Neural progenitor cell (in vitro differentiated cells): ENCODE measurements at places on chromosomes 16 and 17.

- no peaks in the 10 kb centered on the region for H3K4me1 ChIP-seq
- no peak overlapping the region for H3K4me3 ChIP-seq
- no peak overlapping the region for H3K27ac ChIP-seq
- DNase-seq, result no peak
- H3K27me3 ChIP-seq, result no peaks in the 10 kb centered on the region
These were observed 34.5 kb upstream of the TEX2 start for GRCh38 chr17:64297467-64298088.

- H3K4me1 ChIP-seq, result no peaks in the 10 kb centered on the region
- no peaks in the 10 kb centered on the region for H3K36me3 ChIP-seq
- no peak for DNase-seq
- no peaks in the 10 kb centered on the region for H3K27me3 ChIP-seq
These were observed 512 bp downstream of the PMM2 start for GRCh38 chr16:8798174-8798527.

- H3K4me3 ChIP-seq, result no peak overlapping the region
- H3K36me3 ChIP-seq, result no peaks in the 10 kb centered on the region
- H3K27ac ChIP-seq, result no peak overlapping the region
- no peaks in the 10 kb centered on the region for H3K27me3 ChIP-seq
These were observed 103.2 kb upstream of the SDK2 start for GRCh38 chr17:73747221-73748002.

DNA sequence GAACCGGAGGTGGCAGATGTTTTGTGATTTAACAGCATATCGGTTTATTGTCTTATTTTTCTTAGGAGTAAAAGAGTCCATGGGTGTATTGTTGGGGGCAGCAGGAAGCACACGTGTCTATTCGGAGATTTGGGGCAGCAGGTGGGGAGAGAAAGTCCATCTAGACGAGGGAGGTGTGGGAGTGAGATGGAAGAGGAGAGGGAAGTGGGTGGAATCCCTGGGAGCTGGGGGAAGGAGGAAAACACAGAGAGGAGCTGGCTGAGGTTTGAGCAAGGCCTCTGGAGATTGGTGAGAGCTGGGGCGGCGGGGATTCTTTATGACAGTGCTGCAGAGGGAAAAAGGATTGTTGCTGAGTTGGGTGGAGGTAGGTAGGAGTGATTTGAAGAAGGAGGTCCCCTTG lies 72.1 kb downstream of the PRKCB start:
- H3K4me1 ChIP-seq, result peaks cover 10% of the 10 kb centered on the region
- no peak overlapping the region for H3K4me3 ChIP-seq
- H3K27me3 ChIP-seq, result no peaks in the 10 kb centered on the region
- DNase-seq, result no peak
- no peaks in the 10 kb centered on the region for H3K36me3 ChIP-seq

DNA sequence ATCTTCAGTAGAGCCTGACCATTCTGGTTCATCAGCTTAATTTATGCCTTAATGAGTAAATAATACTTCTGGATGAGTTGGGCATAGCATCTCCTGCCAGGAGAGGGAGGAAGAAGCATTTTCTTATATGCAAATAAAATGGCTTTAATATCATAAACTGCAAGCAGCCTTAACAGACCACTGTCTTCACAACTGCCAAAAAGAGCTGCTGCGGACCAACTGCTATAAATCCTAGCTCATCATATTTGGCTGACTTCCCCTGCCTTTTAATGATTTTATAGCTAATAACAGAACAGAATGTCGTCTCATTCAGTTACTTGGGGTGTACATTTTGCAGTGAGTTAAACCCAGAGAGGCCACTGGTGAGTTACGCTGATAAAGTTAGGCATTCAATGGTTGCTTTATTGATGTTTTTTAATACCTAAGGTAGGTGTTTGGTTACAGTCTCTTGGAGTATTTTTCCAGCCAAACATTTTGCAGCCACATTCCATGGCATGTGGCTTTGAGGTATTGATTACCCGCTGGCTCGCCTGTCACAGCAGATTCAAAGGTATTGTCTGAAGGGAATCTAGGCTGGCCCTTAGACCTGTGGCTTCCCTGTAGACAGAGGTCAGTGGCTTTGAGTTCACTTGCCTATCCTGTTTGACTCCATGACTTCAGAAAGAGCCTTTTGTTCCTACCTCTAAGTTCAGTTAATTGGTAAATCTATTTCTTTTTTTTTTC lies 16.4 kb downstream of the FAM20A start:
- DNase-seq, result no peak
- no peaks in the 10 kb centered on the region for H3K4me1 ChIP-seq
- no peak overlapping the region for H3K27ac ChIP-seq
- H3K36me3 ChIP-seq, result no peaks in the 10 kb centered on the region
- no peak overlapping the region for H3K4me3 ChIP-seq
- H3K27me3 ChIP-seq, result no peaks in the 10 kb centered on the region

- peaks cover 80% of the 10 kb centered on the region for H3K4me1 ChIP-seq
- H3K27ac ChIP-seq, result no peak overlapping the region
- no peak overlapping the region for H3K4me3 ChIP-seq
- H3K27me3 ChIP-seq, result no peaks in the 10 kb centered on the region
- no peak for DNase-seq
- no peaks in the 10 kb centered on the region for H3K36me3 ChIP-seq
These were observed 336.4 kb downstream of the SEC14L1 start for GRCh38 chr17:77476931-77477805.

GRCh38 chr16:66205287-66206231 lies 160.9 kb upstream of the CDH5 start:
- no peaks in the 10 kb centered on the region for H3K27me3 ChIP-seq
- no peak overlapping the region for H3K27ac ChIP-seq
- H3K36me3 ChIP-seq, result no peaks in the 10 kb centered on the region

- H3K27ac ChIP-seq, result no peak within 1 kb of the TSS
- peak within 1 kb of the TSS; percentile 64 for H3K4me3 ChIP-seq
- H3K27me3 ChIP-seq, result peaks cover 8% of the 10 kb centered on the region
- H3K4me1 ChIP-seq, result peaks cover 21% of the 10 kb centered on the region
- peak; percentile 78 for DNase-seq
- no peaks in the 10 kb centered on the region for H3K36me3 ChIP-seq
These were observed at the start of gene NECAB2 for GRCh38 chr16:83967838-83968305. NECAB2 (plus strand) TSS chr16:83968244; CDS start chr16:83968649, 405 bp downstream.

DNA sequence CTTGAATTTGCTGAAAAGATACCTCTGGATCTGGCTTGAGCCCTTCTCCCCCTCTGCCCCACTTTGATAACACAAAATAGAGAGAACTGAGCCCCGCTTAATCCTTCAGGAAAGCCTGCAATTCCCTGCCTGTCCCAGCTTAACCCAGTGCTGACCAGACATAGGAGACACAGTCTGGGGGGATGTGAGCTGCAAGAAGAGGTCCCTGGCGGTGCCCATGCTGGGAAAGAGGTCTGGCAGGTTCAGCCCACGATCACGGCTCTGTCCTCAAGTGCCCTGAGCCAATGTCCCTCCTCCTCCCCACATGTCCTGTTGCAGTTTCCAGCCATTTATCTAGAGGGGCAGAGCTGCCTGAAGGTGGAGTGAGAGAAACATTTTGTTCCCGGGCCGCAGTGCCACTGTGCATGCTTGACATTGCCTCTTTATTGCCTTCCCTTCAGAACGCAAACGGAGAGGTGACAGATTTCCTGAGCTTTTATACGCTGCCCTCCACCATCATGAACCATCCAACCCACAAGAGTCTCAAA lies 29.0 kb downstream of the PLCD3 start:
- DNase-seq, result no peak
- H3K27me3 ChIP-seq, result no peaks in the 10 kb centered on the region
- H3K4me1 ChIP-seq, result no peaks in the 10 kb centered on the region
- H3K4me3 ChIP-seq, result no peak overlapping the region
- no peak overlapping the region for H3K27ac ChIP-seq

DNA sequence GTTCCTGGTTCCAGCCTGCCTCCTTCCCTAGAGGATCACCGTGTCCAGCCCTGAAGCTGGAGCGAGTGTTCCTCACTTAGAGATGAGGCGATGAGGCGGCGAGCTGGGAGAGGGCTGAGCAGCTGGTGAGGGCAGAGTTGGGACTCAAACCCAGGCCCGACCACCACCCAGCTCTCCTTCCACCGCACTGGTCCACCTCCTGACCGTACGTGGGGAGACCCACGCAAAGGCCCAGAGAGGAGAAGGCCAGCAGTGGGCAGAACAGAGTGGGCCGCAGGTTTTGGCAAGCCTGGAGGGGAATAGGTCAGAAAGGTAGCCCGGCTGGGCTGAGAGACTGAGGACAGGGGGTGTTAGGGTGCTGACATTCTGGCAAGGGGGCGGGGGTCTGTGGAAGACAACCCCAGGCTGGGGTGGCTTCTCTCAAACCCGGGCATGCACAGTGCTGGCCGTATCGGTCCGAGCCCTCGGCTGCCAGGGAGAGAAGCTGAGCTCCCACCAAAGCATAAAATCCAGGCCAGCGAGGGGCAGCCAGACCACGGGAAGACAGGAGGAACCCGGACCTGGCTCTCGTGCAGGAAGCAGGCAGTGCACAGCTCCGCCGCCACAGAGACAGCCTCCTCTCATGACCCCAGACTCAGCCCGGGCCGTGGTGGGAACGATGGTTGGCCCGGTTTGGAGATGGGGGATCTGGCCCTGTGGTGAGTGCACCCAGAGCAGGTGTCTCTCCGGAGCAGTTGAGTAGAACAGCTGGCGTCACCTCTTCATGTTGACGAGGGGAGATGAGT lies 24.9 kb downstream of the MLYCD start:
- H3K4me3 ChIP-seq, result no peak overlapping the region
- DNase-seq, result no peak
- no peaks in the 10 kb centered on the region for H3K27me3 ChIP-seq
- no peaks in the 10 kb centered on the region for H3K36me3 ChIP-seq
- peaks cover 11% of the 10 kb centered on the region for H3K4me1 ChIP-seq
- H3K27ac ChIP-seq, result no peak overlapping the region

GRCh38 chr16:60217787-60218186 lies 1483.7 kb upstream of the GOT2 start:
- no peak overlapping the region for H3K27ac ChIP-seq
- no peak for DNase-seq
- peaks cover 18% of the 10 kb centered on the region for H3K4me1 ChIP-seq
- no peaks in the 10 kb centered on the region for H3K27me3 ChIP-seq
- no peak overlapping the region for H3K4me3 ChIP-seq
- H3K36me3 ChIP-seq, result peaks cover 8% of the 10 kb centered on the region

DNA sequence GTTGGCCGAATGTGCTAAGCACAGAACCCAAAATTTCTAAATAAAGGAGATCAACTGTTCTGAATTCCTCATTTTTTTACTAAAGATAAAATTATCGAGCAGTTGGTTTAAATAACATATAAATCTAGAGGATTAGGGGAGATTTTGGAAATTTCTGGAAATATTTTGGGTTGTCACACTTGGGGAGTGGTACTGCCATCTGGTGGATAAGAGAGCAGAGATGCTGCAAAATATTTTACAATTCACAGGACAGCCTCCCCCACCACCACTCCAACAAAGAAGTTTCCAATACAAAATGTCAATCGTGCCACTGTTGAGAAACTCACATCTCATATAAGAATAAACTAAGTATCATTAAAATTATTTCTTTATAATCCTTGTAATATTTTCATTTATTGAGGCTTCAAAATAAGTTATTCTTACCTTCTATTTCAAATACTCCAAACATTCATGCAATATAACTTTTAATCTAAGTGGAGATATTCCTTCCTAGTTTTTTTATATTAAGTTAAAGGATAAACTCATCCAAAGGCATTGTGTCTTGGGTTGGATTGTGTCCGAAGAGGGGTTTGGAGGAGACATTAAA lies 17.0 kb upstream of the ABCA8 start:
- H3K4me3 ChIP-seq, result no peak overlapping the region
- H3K36me3 ChIP-seq, result no peaks in the 10 kb centered on the region
- H3K4me1 ChIP-seq, result no peaks in the 10 kb centered on the region
- H3K27me3 ChIP-seq, result no peaks in the 10 kb centered on the region

- H3K36me3 ChIP-seq, result no peaks in the 10 kb centered on the region
- DNase-seq, result no peak
- H3K27me3 ChIP-seq, result no peaks in the 10 kb centered on the region
- no peak overlapping the region for H3K4me3 ChIP-seq
- peaks cover 6% of the 10 kb centered on the region for H3K4me1 ChIP-seq
- H3K27ac ChIP-seq, result no peak overlapping the region
These were observed 35.7 kb upstream of the MYLK3 start for GRCh38 chr16:46783800-46784199.

DNA sequence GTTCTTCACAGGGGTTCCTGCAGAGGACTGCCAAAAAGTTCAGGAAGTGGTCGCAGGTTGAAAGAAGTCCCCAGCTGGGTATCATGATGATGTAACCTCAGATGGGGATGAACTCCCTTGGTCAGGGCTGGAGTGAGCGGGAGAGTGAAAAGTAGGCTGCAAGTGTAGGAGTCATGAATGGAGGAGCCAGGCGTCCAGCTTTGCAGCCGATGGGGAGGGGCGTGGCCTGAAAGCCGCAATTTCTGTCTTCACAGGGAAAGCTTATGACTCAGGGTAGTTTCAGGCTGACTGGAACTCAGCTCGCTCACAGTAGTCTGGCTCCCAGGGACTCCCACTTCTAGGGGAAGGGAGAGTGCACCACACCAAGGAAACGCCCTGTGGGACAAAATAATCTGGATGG lies 70.0 kb upstream of the HS3ST3A1 start:
- H3K4me3 ChIP-seq, result no peak overlapping the region
- H3K27ac ChIP-seq, result no peak overlapping the region
- no peaks in the 10 kb centered on the region for H3K27me3 ChIP-seq
- no peaks in the 10 kb centered on the region for H3K36me3 ChIP-seq
- peak; percentile 13 for DNase-seq

GRCh38 chr16:72474501-72475123 lies 302.7 kb upstream of the PMFBP1 start:
- no peaks in the 10 kb centered on the region for H3K27me3 ChIP-seq
- no peak for DNase-seq
- H3K27ac ChIP-seq, result no peak overlapping the region
- H3K36me3 ChIP-seq, result no peaks in the 10 kb centered on the region

- no peak overlapping the region for H3K4me3 ChIP-seq
- peaks cover 16% of the 10 kb centered on the region for H3K4me1 ChIP-seq
- H3K27me3 ChIP-seq, result peaks cover 11% of the 10 kb centered on the region
- DNase-seq, result no peak
These were observed 4.1 kb upstream of the MED24 start for GRCh38 chr17:40058186-40058784.

GRCh38 chr17:76390003-76390421 lies 5.6 kb downstream of the SPHK1 start:
- no peak overlapping the region for H3K27ac ChIP-seq
- peaks cover 18% of the 10 kb centered on the region for H3K27me3 ChIP-seq
- H3K36me3 ChIP-seq, result no peaks in the 10 kb centered on the region
- no peak for DNase-seq
- no peak overlapping the region for H3K4me3 ChIP-seq

DNA sequence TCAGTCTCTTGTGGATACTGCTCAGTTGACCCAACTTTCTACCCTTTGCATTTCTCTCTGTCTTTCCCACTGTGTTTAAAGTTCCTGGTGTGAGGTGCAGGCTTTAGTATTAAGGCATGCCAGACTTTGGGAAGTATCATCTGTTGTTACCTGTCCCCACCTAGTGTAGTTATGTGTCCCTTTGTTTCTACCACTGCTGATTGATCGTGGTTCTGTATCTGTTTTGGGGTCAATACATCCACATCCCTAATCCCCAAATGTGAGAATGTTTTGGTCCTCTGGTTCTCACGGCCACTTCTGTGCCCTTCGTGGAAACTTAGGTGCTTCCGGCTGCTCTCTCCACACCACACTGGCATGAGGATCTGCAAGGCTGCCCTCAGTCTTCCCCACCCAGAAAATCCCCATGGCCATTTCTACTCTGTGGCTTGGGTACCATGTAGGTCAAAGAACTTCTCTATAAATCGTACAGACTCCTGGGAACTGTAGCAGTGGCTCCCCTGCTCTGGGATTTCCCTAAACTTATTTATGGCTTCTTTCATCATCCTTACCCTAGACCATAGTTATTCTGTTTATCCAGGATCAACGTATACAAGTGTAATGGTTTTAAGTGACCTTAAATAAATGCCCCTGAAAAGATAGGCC lies 443.2 kb downstream of the XYLT1 start:
- no peaks in the 10 kb centered on the region for H3K27me3 ChIP-seq
- H3K27ac ChIP-seq, result no peak overlapping the region
- H3K36me3 ChIP-seq, result no peaks in the 10 kb centered on the region
- DNase-seq, result no peak
- peaks cover 12% of the 10 kb centered on the region for H3K4me1 ChIP-seq
